Stimulated activated CD4-positive, alpha-beta T cell treated with anti-CD3 and anti-CD28 coated beads, Interleukin-1b, Interleukin-23, amount 100 ng/mL, for 1 hour (primary cell): ENCODE measurements at places on chromosomes 4 and X.

DNA sequence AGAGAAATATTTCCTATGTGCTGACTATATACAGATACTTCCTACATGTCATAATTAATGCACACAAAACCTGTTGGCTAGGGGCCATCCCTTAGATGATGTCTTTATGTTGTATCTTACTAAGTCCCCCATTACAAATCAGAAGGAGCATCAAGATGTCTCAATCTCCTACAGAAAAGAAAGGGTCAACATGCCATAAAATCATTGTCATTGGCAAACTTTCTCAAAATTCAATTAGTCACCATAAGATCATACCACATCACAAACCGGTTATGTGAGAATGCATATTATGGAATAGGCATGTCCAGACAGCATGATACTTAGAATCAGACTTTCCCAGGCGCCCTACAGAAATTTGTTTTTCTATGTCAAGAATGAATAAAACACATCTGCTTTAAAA is 175.2 kb upstream of the TET2 start:
- DNase-seq = no peak

- DNase-seq = no peak
These were observed 100.3 kb upstream of the GUCY1A1 start for GRCh38 chr4:155566354-155566753.

DNA sequence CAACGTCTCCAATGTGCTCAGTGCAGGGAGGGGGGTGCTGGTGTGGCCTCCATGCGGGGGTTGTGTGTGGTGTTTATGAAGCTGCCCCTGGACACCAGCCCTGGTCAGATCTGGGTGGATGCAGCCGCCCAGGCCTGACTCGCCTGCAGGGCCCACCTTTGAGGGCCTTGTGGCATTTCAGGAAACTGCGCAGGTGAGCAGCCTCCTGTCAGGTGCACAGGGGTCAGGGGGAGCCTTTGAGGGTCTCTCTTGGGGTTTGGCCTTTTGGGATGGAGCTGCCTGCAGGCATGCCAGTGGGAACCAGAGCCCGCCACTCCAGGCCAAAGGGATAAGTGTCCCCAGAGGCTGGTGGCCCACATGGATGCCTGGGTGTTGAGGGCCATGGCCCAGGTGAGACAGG is 45.4 kb downstream of the ADRA2C start:
- no peak for DNase-seq

GRCh38 chr4:170091069-170091696 is 1.4 kb upstream of the AADAT start:
- DNase-seq = no peak

- DNase-seq = no peak
These were observed at the start of gene PDLIM3 for GRCh38 chr4:185534866-185535611. Gene PDLIM3 (minus strand): TSS chr4:185535507. CDS start chr4:185535434, 73 bp downstream.

GRCh38 chr4:113007151-113007550 is 42.3 kb upstream of the ANK2 start:
- DNase-seq = no peak

DNA sequence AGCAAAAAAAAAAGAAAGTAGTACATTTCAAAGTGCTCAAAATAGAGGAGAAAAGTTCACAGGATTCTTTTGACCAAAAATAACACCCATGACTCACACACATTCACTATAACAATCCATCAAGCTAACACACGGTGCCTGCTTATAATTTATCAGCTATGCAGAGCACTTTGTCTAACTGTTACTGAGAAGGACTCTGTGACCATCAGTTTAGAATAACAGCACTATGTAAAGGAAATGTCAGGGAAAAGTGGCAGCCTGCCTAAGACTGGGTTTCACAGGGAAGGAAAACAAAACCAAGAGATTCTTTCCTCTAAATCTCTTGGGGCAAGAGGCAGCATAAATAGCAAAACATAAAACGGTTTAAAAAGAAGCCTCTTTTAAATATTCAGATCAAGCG is 54.8 kb downstream of the CCDC149 start:
- DNase-seq = no peak

DNA sequence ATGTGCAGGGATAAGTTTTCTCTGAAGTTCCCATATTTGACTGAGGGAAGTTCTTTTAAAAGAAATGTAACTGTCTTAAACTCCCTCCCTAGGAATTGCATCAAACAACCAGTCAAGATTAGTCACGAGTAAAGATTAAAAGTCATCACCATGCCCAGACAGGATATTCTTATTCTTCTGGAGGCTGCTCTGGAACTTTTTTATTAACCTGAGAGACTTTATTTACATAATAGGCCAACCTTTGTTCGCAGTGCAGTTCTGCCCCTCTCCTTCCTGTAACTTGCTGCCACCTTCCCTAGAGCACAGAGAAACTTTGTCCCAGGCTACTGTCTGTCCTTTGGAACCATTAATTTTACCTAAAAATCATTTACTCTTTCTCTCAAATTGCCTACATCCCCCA is 9.8 kb upstream of the HERC3 start:
- no peak for DNase-seq

- DNase-seq = no peak
These were observed 1.1 kb downstream of the ZFYVE28 start for GRCh38 chr4:2417226-2417764.

DNA sequence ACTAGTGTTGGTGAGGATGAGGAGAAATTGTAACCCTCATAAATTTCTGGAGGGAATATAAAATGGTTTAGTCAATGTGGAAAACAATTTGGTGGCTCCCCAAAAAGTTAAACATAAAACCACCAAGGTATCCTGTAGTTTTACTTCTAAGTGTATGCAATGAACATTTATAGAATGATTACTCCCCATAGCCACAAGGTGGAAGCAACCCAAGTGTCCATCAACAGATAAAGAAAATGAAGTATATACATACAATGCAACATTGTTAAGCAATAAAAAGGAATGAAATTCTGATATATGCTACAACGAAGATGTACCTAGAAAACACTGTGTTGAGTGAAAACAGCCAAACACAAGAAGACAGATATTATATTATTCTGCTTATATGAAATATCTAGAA is 569.1 kb upstream of the GRID2 start:
- no peak for DNase-seq

DNA sequence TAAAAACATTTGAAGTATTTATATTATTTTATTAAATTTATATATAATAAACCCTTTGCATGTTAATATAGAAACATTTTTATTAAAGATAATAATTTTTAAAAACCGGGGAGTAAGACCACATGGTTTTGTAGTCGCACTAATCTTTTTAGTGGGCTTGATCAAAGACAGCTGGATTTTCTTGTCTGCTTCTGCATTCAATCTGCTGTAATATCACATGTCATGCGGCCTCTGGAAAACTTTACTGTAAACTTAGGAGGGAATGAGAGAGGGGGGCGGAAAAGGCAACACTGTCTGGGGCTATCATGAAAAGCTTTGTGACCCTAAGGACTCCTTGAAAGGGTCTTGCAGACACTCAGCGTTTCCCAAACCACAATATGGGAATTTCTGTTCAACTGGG is 62.8 kb upstream of the NLGN4X start:
- no peak for DNase-seq

DNA sequence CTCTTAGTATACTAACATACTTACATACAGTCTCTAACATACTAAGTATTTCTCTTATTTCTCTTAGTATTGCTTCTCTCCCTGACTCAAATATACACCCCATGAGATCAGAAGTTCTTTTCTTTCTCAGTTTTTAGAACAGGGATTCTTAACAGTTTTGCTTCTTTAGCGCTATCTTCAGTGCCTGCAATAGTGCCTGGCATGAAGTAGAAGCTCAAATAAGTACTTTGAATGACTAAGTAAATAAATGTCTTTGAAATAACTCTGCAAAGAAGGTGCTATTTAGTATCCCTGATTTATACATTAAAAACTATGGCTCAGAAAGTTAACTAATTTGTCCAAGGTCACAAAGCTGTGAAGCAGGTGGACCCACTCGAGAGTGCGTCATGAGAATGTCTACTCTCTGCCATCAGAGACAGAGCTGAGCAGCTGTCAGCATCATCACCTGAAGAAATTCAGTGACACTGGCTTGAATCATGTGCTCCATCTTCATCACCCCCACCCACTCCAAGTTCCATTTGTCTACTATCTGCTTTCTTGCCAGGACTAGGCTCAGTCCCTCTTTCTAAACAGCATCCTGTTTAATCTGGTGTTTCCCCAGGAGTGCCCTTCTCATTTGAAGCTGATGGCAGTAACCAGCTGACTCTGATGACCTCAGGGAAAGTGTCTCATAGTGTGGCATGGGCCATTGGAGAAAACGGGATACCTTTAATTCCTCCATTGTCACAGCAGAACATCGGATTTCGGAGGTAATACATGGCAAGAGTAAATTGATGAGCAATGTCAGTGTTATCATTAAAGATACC is 83.1 kb downstream of the CC2D2A start:
- DNase-seq = no peak

DNA sequence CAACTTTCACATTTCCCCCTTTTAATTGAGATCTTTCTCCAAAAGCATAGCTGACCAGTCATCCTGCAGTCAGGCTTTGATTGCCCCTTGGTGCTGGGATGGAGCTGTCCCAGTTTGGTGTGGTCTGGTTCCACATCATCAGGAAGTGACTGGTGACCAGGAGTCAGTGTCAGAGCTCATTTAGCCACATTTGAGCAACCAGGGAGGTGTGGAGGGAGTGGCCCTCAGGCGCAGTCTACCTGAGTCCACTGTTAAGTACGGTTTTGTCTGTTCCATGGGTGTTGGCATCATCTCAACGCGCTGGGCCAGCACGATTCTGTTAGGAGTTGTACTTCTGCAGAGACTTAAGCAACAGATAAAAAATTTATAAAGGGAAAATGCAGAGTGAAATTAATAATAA is 52.6 kb downstream of the RGS12 start:
- DNase-seq = no peak

DNA sequence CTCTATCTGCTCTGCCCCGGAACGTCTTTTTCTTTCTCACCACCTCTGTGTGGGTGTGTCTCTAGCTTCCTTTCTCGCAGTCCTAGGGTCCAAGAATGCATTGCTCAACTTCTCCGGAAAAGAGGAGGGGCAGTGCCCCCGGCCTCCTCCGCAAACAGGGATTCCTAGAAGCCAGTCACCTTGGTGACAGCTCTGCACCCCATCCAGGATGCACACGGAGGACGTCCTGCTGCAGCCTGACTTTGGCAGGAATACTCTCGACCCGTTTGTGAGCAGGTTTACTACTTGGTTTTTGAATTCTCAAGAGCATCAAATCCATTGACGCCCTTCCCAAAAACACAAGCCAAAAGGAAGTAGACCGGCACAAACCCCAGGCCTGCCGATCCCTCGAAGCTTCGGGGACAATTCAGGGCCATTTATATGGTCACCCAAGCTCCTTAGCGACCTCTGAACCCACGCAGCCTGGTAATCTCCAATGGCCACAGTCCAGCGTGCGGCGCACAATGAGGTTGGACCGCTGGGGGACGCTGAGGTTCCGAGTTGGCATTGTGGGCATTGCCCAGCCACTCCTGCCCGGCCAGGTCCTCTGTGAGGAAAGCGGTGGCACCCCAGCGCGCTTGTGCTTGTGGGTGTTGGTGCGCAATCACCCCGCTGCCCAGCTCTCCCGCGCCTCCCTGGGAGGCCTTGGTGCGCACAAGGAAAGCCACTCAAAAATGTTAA is 9.8 kb downstream of the NKX3-2 start:
- DNase-seq = no peak

- no peak for DNase-seq
These were observed 16.5 kb downstream of the GPR173 start for GRCh38 chrX:53065104-53065503.

DNA sequence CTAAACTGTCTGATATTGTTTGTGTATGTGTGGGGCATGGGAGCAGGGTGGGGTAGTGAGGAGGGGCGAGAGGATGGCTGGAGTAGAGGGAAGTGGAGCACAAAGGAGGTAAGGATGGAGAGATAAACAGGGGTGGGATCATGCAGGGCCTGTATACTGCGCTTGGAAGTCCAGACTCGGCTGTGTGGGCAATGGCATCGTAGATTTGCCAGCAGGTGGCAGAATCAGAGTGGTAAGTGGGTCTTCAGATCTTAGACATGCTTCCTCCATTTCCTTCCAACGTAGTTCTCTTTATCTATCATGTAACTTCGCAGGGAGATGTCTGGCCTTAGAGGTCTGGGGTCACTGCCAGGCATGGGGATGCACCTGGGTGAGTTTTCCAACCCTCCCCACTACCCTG is 155.5 kb downstream of the PDGFRA start:
- DNase-seq = no peak

GRCh38 chr4:185838514-185839193 is 26.7 kb upstream of the SORBS2 start:
- DNase-seq = no peak

DNA sequence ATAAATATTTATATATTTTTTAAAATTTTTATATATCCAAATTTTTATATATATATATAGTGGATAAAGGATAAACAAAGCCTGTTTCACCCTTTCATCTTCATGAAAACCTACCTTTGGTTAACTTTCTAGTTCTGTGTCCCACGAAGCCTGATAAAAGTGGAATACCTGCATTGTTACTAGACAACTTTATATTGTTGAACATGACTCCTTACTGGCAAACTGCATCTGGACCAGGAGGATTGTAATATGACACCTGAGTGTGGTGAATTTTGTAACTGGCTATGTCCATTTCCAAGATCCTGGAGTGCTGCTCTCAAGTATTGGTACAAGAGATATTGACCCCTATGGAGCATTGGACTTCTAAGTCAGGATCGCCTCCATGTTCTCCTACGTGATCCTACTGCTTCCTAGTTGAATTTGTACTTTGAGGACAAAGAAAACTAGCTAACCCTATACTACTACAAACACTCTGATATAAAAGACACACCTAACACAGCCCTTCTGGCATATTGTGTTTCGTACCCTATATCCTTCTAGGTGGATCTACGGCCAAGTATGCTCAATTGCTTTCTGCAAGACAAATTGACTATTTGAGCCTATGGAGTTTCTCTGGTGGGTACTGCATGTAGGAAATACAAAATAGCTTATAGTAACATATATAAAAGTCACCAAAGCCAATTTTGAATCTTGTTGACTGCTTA is 61.3 kb upstream of the PRRG1 start:
- DNase-seq = no peak

DNA sequence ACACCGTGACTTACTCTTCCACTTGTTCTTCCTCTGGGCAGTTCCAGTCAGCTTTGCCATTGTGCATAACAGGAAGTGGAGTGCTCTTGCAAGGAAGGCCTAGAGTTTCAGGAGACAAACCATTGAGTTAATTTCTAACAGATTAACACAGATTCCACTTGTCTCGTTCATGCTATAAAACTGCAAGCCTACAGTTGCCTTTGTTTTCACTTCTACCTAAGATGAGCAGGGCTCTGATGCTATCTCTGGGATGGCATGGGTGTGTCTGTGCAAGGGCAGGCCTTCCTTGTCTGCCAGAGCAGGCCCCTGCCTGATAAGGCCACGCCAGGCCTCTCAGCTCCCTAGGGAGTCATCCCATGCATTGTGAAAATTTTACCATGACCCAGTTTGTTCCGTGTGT is 67.7 kb upstream of the PGRMC2 start:
- DNase-seq = no peak

GRCh38 chr4:53307819-53308780 is 57.8 kb downstream of the SCFD2 start:
- no peak for DNase-seq

GRCh38 chr4:181684310-181684709 is 558.9 kb upstream of the TENM3 start:
- no peak for DNase-seq

- DNase-seq = no peak
These were observed 73.1 kb downstream of the PHEX start for GRCh38 chrX:22105231-22105630.

GRCh38 chr4:122895336-122895995 is 26.9 kb downstream of the NUDT6 start:
- DNase-seq = no peak
